ENCODE measurements at places on chromosomes 7 and 10. TPM values are rescaled to one million over a fixed set of nuclear protein-coding genes. Genes with fewer than 3 reads are reported as not detected.

Gene PTEN
- 26.4 TPM for total RNA-seq

Gene CHAT
- total RNA-seq: not detected

Gene FAS
- 47.8 TPM for total RNA-seq

Gene ZNF786
- total RNA-seq: 11.6 TPM

Gene NPFFR1
- total RNA-seq: not detected

Gene PKD2L1
- not detected for total RNA-seq

Gene EPO
- not detected for total RNA-seq

Gene MSS51
- total RNA-seq: 0.41 TPM

Gene TRPV5
- total RNA-seq: not detected

Gene STAG3
- total RNA-seq: not detected

Gene GRM3
- total RNA-seq: not detected

Gene AMPH
- total RNA-seq: not detected

Gene CCDC172
- total RNA-seq: not detected

Gene RAMP3
- not detected for total RNA-seq

Gene STEAP4
- total RNA-seq: not detected

Gene CPVL
- total RNA-seq: not detected

Gene DYNC1I1
- not detected for total RNA-seq

Gene TMEM236
- 0.14 TPM for total RNA-seq

Gene HOXA2
- total RNA-seq: not detected

Gene LRRC17
- total RNA-seq: not detected

Gene CTAGE8
- 1.3 TPM for total RNA-seq

Gene SPAM1
- not detected for total RNA-seq

Gene EGR2
- total RNA-seq: 0.03 TPM

Gene PLEKHS1
- not detected for total RNA-seq

Gene C10orf143
- not detected for total RNA-seq

Gene ASZ1
- total RNA-seq: not detected

Gene PON1
- not detected for total RNA-seq

Gene FEZF1
- not detected for total RNA-seq

Gene OR13A1
- not detected for total RNA-seq

Gene STN1
- 46.1 TPM for total RNA-seq

Gene PMPCB
- total RNA-seq: 89.3 TPM

Gene TAS2R41
- total RNA-seq: not detected

Gene RNLS
- 19.1 TPM for total RNA-seq

Gene PDLIM1
- 14.8 TPM for total RNA-seq

Gene CRPPA
- 2.0 TPM for total RNA-seq

Gene AGMO
- 1.3 TPM for total RNA-seq

Gene GIMAP5
- total RNA-seq: not detected

Gene CACNB2
- total RNA-seq: not detected

Gene PGAM2
- not detected for total RNA-seq

Gene SPDYE6
- not detected for total RNA-seq

Gene LRRN3
- total RNA-seq: not detected

Gene UBN2
- total RNA-seq: 1.7 TPM

Gene RBP3
- not detected for total RNA-seq

Gene SLC16A12
- 2.6 TPM for total RNA-seq

Gene VGF
- total RNA-seq: 0.14 TPM

Gene FAM221A
- total RNA-seq: 4.1 TPM

Gene AFAP1L2
- 9.0 TPM for total RNA-seq

Gene ANXA8L1
- total RNA-seq: not detected

Gene CUBN
- total RNA-seq: 0.34 TPM

Gene OR6V1
- not detected for total RNA-seq
